Neural crest cell (in vitro differentiated cells): ENCODE measurements at places on chromosomes 7 and 10. TPM values are rescaled to one million over a fixed set of nuclear protein-coding genes. Genes with fewer than 3 reads are reported as not detected.

The COL17A1 gene
- total RNA-seq = not detected in 2 replicates

DNA sequence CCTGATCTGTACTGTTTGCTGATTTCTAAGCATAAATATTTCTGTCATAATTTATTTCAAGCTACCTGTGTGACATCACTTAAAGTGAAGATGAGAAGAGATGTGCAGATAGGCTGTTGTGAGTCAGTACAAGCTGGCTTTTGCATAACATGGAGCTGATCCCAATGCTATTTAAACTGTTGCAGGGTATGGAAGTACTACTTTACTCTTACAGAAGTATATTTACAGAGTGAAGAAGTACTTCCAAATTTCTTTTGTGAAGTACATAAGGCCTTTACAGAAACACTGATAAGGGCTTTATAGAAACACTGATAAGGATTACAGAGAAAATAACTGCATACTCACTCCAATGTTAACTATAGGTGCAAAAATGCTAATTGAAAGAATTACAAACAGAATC, 911.6 kb downstream of the LRMDA start:
- DNase-seq = no peak

DNA sequence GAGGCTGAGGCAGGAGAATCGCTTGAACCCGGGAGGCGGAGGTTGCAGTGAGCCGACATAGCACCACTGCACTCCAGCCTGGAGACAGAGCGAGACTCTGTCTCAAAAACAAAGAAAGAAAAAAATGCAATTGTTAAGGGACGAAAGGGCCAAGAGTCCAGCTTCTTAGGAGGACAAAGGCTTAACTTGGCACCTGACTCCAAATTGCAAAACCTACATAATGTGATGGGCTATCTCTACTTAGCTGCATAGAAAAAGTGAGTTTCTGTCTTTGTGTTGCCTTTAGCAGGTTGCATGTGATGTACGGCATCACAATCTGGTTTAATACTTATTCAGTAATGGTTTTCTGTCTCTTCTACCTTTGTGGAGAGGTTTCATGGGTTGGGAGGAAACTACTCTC, 8.6 kb upstream of the MYO1G start:
- no peak for DNase-seq

DNA sequence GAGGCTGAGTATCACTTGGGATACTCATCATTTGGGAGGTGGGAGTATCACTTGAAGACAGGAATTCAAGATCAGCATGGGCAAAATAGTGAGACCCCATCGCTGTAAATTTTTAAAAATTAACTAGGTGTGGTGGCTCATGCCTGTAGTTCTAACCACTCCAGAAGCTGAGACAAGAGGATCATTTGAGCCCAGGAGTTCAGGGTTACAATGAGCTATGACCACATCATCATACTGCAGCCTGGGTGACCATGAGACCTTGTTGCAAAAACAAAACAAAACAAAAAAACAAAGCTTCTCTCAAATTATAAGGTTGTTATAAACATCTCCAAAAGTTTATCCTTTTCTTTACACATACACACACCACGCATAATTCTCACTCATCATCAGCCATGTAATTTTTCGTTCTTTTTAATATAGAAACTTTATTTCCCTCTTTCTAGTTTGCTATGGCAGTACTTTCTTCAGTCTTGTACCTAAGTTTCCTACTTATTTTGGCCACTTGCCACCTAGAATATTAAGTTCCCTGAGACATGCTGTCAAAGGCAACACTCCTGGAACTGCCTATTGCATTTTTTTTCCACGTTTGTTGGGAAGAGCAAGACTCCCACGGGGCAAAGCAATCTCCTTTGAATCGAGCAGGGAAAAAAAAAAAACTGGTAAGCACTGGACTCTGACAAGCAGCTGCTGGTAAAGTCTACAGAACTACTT, 37.1 kb downstream of the SKIDA1 start:
- DNase-seq = no peak

DNA sequence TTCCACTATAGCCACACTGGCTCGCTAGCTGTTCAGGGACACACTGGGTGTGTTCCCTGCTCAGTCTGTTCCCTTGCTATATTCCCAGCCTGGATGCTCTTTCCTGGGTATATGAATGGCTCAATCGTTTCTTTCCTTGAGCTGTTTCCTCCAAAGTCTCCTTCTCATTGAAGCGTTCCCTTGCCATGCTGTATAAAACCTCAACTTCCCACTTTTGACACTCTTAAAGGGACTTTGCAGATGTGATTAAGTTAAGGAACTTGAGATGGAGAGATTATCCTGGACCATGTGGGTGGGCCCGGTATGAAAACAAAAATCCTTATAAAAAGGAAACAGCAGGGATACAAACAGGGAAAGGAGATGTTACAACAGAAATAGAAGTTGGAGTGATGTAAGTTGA, 973.1 kb downstream of the LRMDA start:
- DNase-seq = no peak

- DNase-seq = no peak
Observed at GRCh38 chr7:25706764-25707163, 445.2 kb upstream of the NFE2L3 start.

- DNase-seq = peak; percentile 69
Observed at GRCh38 chr10:75294866-75295701, 59.3 kb upstream of the COMTD1 start.

The UBTD1 gene
- 6.5 and 8.7 TPM in 2 replicates for total RNA-seq

DNA sequence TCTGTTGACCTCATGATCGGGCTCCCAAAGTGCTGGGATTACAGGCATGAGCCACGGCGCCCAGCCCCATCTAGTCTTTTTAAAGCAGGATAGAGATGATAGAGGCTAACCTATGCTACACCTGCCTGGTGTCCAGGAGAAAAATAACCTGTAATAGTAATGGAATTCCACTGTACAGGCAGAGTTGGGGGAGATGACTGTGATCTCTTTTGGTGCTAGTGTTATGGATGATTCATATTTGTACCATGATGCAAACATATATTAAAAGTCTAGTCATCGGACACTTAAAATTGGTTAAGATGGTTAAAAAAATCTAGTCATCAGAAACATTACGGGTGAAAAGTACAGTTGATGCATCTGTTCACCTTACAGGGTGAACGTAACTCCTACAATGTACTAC, 6.1 kb upstream of the SAR1A start:
- no peak for DNase-seq

- no peak for DNase-seq
Observed at GRCh38 chr10:117439243-117439912, 64.1 kb upstream of the PDZD8 start.

The TAF3 gene
- total RNA-seq = 11.5 and 11.8 TPM in 2 replicates
